LNCaP clone FGC (cell line): ENCODE measurements at places on chromosomes 1 and 21.

GRCh38 chr1:182851825-182852224 lies 12.7 kb downstream of the DHX9 start:
- DNase-seq: no peak

GRCh38 chr21:41746744-41747006 lies 20.2 kb downstream of the RIPK4 start:
- DNase-seq: no peak

GRCh38 chr1:101995984-101996745 lies 561 bp downstream of the OLFM3 start:
- no peak for DNase-seq

- DNase-seq: no peak
Observed at GRCh38 chr1:164886101-164886500, 327.1 kb downstream of the PBX1 start.

- DNase-seq: no peak
Observed at GRCh38 chr1:26097696-26098095, 13.9 kb upstream of the PDIK1L start.

DNA sequence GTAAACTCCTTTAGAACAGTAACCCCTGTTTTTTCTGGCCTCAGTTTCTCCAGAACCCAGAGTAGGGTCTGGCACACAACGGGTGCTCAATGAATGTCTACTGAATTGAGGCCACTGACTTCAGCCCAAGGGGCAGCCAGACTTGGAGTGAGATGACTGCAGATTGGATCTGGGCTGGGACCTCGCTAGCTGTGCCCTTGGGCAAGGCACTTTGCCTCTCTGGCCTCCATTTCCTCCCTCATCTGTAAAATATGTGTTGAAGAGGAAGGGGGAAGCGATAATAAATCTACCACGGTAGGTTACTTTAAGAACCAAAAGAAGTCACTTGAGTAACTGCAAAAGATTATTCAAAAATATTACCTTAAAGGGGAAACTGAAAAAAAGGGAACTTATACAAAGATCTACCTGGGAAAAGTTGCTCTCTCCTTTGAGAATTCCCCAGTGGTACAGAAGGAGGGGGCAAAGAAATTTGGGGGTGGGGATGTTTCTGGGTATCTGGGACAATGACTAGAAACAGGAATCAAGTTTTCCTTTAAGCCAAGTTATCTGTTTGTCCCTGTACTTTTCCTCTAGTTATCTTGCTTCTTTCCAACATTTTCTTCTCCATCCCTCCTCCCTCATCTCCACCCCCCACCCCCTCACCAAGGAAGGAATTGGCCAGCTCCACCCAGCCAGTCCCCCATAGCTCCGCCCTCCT lies 394 bp upstream of the GRHL3 start:
- DNase-seq: no peak

DNA sequence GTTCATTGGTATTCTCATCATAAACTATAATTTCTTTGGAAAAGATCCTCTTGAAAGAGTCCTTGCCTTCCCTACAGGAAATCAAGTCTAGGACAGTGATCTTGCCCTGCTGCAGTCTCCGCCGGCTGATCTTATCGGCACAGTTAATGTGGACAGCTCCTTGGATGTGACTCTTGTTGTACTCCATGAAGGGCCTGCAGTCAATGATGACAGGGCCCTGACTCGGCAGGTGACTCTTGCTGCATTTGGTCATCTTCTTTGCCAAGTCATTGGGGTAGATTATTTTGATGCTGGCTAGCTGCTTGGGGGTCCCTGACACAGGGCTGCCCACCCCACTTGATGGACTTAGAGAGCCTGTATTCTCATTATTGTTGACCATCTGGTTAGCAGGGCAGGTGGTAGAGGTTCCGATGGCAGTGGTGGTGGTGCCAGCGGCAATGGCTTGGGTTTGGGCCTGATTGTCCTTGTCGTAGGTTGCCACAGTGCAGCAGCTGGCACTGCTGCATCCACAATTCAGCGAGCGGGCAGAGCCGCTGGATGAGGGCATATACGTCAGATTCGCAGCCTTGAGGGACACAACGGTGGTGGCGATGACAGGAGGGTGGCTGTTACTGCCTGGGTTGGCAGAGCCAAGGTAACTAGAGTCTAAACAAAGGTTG lies 2.7 kb downstream of the DUSP10 start:
- DNase-seq: no peak

- DNase-seq: no peak
Observed at GRCh38 chr1:58928514-58928913, 144.7 kb upstream of the JUN start.

- DNase-seq: no peak
Observed at GRCh38 chr1:225767634-225768540, 9.7 kb upstream of the SRP9 start.

DNA sequence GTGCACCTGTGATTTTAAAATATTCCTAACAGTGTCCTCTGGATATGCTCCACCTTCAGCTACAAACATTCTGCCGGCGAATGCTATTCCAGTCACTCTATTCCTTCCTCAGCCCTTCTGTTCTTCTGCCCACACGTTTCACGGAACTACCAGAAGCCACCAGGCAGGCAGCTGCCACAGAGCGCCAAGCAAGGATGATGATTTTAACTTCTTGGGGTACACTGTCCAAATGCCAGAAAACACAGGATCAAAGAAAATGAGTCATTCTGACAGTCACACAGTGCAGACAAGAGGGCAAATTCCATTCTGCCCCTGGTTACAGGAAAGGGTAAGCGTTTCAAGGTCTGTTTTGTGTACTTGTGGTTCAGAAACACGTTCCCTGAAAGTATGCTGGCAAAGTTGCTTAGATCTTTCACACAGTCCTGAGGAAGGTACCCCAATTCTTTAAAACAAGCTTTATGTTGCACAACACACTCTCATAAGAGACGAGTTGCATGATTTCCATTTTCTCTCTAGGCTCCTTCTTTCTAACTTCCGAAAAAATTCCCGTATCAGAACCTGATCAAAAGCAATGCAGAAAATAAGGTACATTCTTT lies 508.3 kb upstream of the PKN2 start:
- no peak for DNase-seq

GRCh38 chr1:212700223-212700891 lies 717 bp upstream of the BATF3 start:
- no peak for DNase-seq

DNA sequence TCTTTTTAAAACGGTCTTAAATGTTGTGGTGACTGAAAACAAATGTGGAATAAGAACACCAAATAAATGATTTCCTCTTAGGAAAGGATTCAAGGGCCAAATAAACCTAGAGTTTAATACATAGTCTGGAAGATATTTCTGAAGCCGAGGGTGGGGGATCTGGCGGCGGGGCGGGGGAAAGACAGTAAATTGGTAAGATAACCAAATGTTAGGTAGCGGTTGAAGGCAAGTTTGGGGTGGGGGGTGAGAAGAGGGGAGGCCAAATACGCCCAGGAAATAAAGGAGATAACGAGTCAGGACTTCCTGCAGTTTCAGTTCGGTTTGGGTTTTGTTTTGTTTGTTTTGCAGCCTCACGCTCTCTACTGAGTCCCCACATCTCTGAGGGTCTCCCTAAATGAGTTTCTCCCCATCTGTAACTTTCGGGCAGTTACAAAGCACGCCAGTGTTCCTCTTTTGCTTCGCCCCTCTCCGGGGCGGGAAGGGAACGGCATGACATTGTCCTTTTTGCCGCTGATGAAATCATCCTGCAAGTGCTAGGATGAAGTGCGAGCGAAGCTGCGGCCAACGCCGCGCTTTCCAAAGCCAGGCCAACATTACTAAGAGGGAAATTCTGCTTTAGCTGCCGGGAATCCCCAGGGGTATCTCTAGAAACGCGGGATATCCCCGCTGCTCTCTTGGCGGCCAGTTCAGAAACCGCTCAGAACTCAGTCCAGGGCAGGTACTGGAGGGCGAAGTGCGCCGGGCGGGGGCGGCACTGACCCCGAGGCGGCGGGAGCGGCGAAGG lies 844 bp downstream of the NIBAN1 start:
- DNase-seq: no peak

GRCh38 chr1:161219078-161219892 lies 4.1 kb downstream of the APOA2 start:
- no peak for DNase-seq

DNA sequence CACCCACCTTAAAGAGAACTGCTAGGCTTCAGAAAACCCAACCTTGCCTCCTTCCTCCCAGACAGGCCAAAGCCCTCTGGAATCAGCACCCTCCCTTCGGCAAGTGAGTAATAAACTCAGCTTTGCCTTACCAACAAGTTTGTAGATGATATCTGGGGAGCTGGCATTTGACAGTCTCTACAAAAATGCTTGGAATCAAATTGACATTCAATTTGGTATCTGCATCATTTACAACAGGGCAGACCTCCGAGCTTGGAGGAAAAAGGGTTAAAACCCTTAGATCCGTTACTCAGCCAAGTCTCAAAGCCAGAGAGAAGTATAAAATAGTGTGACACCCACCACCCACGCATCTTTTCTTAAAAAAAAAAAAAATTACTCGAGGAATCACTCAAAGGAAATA lies 149.3 kb upstream of the EDN2 start:
- no peak for DNase-seq

DNA sequence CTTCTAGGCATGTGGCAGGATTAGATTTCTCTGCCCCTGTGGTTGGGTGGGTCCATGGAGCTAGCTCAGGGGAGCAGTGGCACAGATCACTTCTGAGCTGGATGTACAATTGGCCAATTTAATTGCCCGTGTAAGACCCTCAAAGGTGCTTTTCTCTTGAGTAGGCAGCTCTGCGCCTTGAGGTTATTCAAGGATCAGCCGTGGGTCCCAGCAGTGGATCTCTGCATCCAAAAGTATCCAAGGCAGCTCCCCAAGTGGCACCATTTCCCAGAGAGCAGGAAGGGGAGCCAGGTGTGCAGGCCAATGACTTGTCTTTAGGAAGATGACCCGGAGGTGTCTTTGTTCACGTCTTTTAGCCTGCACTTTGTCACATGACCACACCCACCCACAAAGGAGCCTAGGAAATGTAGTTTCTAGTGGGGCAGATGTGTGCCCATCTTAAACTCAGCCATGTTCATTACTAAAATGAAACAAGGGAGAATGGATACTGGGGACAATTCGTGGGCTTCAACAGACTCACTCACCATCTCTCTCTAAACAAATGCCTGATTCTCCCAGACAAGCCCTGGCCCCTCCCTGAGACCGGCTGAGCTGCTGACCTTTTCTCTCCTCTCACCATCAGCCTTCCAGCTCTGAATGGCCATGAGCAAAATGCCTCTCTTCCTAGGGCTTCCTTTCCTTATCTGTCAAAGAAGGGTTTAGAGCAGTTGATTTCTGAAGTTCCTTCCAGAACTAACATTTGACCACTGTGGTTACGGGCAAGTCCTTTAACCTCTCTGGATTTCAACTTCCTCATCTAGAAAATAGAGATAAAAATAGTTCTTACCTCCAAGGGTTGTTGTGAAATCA lies 41.4 kb upstream of the TENT5C start:
- DNase-seq: no peak

DNA sequence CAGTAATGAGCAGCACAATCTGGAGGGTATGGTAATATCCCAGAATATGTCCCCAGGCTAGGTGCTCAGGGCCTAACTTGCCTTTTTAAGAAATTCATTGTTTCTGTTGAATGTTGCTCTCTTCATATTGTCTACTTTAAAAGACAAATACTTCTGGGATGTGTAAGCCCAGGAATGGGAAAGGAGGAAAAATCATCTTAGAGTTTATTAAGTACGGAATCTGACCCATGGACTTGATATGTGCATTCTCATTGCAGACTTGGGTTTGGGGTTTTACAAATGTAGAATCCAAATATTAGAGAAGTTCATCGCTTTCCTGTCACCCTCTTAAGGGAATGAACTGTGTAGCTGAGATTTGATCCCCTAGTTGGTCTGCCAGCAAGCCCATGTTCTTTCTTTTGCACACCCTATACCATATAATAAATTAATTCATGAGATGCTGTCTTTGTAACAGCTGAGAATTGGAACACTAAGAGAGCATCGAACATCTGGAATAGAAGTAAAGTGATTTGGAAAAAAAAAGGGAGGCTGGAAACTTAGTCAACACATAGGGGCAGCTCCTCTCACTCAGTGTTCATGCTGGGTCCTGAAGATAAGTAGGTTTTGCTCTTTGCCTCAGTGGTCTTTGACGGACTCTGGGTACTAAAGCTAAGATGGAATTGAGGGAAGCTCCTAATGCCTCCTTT lies 235.8 kb upstream of the C1orf105 start:
- no peak for DNase-seq

DNA sequence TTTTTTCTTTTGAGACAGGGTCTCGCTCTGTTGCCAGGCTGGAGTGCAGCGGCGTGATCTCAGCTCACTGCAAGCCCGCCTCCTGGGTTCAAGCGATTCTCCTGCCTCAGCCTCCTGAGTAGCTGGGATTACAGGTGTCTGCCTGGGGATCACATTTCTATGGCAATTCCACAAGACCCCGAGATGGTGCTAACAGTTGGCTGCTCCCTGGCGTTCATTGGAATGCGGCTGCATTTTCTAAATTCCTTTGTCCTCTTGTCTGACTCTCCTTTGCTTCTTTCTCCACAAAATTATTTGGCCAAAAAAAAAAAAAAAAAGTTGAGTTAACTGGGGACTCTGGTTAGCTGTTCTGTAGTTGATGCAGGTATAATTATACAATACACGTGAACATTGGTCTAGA lies 176.4 kb downstream of the ETS2 start:
- no peak for DNase-seq

DNA sequence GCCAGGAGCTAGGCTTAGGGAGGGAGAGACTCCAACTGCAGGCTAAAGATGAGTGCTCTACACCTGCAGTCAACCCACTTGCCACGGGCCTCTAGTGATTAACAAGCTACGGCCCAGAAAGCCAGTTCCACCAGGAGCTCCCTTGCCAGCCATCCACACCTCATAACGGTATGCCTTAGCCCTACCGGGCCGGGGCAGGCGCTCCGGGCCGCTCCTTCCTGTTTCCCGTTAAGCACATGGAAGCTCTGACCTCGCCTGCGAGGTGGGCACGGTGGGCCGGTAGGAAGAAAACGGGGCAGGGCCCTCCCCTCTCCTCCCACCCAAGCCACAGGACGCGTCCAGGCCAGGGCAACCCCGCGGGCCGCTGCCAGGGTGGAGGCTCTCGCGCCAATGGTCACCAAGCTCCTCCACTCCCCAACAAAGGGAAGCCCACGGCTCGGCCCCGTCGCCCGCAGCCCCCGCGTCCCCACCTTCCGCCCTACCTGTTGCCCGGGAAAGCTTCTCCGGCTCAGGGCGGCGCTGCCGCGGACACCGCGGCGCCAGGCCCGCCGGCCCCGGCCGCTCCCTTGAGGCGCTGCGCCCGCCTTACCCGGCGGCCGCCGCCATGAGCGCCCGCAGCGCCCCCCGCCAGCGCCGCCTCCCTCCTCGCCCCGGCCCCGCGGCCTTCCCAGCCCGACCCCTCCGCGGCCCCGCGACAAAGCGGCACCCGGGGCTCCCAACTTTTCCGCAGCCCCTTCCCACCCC lies 627 bp downstream of the CERS2 start:
- DNase-seq: no peak

- DNase-seq: no peak
Observed at GRCh38 chr1:194809665-194810064, 1623.3 kb upstream of the B3GALT2 start.

- DNase-seq: no peak
Observed at GRCh38 chr21:36654796-36655325, 44.1 kb upstream of the SIM2 start.

GRCh38 chr1:160097151-160097910 lies 1.1 kb downstream of the IGSF8 start:
- no peak for DNase-seq

GRCh38 chr21:36321325-36322082 lies 1.5 kb downstream of the MORC3 start:
- DNase-seq: no peak
